ENCODE measurements at places on chromosomes 16 and 17.

GRCh38 chr17:43308999-43309398 is 75.2 kb upstream of the RNU2-1 start:
- DNase-seq: no peak

DNA sequence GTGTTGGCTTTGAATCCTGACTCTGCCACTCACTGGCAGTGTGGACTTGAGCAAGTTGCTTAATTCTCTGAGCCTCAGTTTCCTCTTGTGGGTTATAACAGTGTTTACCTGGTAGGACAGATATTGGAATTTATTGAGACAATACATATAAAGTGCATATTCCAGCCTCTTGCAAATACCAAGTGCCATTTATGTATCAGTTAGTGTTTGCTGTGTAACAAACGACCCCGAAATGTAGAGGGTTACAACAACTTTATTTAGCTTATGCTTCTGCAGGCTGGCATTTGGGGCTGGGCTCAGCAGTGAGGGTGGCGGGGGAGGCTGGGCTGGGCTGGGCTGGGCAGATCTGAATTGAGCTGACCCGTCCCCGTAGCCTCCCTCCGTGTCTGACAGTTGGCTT is 42.4 kb upstream of the IL21R start:
- DNase-seq: no peak

DNA sequence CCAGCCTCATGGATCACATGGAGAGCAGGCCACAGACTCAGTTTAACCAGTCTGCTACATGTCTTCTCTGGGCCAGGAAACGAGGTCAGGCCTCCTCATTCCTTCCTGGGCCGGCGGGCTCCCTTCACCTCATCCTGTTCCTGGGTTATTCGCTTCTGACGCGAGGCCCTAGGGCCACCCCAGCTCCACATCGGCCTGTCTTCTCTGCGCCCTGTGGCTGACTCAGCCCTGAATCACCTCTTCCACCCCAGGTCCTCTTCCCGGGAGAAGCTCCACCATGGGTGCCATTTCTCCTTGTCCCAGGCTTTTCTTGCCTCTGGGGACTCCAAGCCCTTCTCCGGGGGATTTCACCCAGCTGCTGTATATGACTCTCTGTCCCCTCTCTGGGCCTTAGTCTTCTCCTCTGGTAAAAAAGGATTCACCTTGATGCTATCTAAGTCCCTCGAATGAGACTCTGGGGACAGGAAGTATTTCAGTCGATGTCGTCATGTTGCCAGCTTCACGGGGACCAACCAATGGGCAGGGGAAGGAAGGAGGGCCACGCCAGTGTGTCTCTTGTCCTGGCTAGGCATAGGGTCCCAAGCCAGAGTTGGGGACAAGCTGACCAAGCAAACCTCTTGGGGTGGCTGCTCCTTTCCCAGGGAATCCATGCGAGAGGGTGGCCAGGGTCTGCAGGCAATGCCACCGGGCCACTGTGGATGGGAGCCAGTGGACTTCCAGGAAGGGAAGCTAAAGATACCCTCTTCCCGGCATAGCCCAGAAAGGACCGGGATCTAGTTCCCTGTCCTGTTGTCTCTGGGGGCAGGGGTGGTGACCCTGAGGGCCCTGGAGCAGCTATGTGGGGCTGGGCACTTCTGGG is 58.7 kb downstream of the SOCS3 start:
- DNase-seq: no peak

GRCh38 chr16:85924675-85925074 is 25.7 kb downstream of the IRF8 start:
- no peak for DNase-seq

GRCh38 chr17:51251010-51251409 is 8.8 kb downstream of the MBTD1 start:
- DNase-seq: no peak

DNA sequence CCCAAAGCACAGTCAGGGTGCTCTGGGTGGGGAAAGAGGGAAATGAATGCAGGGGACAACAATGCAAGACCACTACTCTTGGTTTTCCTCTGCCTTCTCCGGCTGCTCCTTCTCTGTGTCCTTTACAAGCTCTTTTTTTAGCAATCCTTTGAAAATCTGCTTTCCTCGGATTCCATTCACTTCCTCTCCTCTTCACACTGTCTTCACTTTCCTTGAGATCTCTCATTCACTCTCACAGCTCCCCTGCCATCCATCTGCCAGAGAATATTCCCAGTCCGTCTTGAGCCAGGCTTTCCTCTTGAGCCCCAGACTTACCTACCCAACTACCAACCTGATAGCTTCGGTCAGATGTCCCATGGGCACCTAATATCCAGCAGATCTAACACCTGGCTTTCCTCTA is 11.0 kb upstream of the SPOP start:
- DNase-seq: no peak

GRCh38 chr17:1111599-1112443 is 68.0 kb downstream of the ABR start:
- DNase-seq: no peak

DNA sequence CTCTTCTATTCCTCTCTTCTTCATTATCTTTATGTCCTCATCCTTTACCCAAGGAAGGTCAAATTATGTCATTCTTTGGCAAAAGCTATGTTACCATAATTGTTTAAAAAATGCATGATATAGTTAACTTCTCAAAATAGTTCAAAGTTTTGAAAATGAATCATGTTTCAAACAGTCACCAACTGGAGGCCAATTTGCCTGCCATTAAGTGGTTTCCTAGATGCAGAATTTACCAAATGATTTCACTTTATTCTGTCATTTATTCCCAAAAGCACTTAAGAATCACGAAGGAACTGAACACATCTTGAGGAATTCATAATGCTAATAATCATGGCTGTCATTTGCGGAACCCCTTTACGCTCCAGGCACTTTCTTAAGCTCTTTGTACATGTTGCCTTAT is 190.9 kb upstream of the CDH11 start:
- DNase-seq: no peak

DNA sequence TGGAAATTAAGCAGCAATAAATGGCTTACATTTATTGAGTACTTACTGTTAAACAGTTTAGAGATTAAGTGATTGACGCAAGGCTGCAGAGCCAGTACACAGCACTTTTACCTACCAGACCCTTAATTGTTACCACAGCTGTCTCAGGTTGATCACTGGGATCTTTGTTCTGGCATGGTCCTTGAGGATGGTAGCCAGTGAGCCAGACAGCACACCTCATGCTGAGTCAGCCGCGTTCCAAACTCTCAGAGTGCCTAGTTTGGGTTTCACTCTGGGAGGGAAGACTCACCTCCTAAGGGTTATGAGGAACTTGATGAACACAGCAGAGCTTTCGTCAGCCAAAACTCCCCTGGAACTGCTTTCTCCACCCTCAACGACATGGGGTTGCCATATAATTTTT is 20.4 kb downstream of the CDH3 start:
- no peak for DNase-seq

Data from stimulated activated CD4-positive, alpha-beta T cell treated with anti-CD3 and anti-CD28 coated beads, Interleukin-1b, Interleukin-23, amount 100 ng/mL, for 4 hours (primary cell).